ENCODE measurements at places on chromosomes 4 and X.
A peak's percentile ranks its signal among the peaks of the same experiment; 100 is the strongest.

DNA sequence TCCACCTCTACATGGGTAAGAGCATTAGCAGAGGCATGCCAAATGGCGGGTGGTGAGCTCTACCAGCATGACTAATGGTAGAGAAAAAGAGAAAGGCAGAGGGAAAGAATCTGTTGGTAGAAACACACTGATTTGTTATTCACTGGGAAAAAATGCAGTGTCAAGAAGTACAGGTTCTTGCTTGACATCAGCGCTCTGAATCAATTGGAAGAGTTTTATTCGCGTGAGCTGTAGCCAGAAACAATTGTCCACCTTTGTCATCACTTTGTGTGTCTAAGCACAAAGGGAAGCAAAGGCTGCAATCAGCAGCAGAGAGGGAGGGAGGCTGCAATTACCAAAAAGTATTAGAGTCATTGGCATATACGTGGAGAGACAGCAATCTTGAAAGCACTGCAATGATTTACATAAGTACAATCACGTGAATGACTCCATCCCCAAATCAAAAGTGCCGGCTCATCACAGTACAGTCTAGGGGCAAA, 67.7 kb upstream of the HS3ST1 start:
- no peak for DNase-seq

- DNase-seq = no peak
Observed at GRCh38 chr4:186132577-186133242, 28.2 kb downstream of the FAM149A start.

GRCh38 chr4:138014590-138015288, 227.4 kb downstream of the SLC7A11 start:
- DNase-seq = no peak

DNA sequence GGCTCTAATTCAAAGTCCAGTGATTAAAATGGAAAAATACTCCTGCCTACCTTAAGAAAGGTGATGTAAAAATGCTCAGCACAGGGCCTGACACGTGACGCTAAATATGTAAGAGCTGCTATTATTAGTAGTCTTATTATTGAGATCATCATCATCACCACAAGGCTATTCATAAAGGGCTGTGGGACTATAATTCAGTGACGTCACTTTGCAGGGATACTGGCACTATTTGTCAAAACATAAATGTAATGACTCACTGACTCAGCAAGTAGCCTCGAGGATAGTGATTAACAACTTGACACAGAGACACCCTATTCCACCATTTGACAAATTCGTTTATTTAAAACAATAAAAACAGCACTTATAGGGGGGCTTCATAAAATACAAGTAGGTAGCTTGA, 258.9 kb downstream of the SPANXN1 start:
- DNase-seq = no peak

GRCh38 chr4:95183656-95184408, 364.9 kb downstream of the UNC5C start:
- DNase-seq = no peak

- DNase-seq = no peak
Observed at GRCh38 chr4:108166038-108166437, 2.7 kb downstream of the LEF1 start.

DNA sequence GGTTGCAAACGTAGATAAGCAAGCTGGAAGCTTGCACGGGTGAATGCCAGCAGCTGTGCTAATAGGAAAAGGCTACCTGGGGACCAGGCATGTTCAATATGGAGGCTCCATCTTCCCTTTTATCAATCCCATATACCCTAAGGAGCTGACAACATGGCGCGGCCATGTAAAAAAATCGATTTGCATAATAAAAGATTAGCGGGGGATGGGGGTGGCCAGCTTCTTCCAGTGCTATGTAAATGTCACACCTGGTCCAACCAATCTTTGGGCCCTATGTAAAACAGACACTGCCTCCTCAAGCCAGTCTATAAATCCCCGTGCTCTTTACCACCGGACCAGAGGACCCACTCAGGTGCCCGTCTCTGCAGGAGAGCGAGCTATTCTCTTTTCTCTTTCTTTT, 128.2 kb downstream of the GPAT3 start:
- no peak for DNase-seq

- no peak for DNase-seq
Observed at GRCh38 chr4:54230484-54231418, 1.7 kb downstream of the PDGFRA start.

DNA sequence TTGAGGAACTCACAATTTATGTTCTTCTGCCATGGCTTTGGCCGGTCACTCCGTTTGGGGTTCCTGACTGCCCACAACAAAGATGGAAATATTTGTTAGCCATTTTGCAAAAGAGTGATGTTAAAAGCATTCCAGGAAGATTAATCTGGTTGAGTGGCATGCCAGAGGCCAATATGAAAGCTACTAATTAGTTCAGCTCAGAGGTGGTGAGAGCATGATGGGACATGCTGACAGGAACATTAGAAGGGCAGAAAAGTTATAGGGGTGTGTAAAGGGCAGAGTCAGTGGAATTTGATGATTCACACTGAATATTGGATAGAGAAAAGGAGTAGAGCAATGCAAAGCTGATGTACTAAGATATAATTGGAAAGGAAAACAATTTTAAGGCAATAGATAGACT, 94.4 kb downstream of the TLL1 start:
- no peak for DNase-seq

DNA sequence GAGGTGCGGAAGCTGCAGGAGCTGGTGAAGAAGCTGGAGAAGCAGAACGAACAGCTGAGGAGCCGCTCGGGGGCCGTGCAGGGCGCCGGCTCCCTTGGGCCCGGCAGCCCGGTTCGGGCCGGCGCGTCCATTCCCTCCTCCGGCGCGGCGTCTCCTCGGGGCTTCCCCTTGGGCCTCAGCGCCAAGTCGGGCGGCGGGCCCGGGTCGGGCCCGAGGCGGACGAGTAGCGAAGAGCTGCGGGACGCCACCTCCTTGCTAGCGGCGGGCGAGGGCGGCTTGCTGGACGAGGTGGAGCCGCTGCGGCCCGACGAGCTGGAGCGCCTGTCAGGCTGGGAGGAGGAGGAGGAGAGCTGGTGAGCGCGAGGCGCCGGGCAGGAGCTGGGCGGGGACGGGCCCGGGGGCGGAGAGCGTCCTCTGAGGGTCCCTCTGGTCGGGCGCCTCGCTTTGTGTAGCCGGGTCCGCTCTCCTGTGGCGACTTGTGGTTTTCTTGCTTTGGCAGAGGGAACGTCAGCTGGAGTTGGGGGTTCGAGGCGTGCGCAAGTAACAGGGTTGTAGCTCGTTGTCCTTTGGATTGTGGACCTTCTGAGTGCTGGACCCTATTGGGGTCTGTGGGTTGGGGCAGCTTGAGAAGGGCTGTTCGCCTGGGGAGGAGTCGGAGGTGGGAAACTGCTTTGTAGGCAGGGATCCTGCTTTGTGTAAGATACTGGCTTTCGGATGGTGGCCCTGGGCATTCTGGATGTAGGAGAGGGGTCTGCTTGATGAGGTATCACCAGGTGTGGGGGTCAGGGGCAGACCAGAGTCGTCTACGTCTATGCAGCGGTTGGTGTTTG, 662 bp downstream of the SLAIN2 start:
- peak; percentile 45 for DNase-seq

GRCh38 chrX:124504111-124504983, 158.0 kb downstream of the SH2D1A start:
- DNase-seq = no peak
